Activated CD4-positive, alpha-beta T cell treated with anti-CD3 and anti-CD28 coated beads, Interleukin-2, amount 50 U/mL, for 16 hours (primary cell): ENCODE measurements at places on chromosomes 2 and 18.

DNA sequence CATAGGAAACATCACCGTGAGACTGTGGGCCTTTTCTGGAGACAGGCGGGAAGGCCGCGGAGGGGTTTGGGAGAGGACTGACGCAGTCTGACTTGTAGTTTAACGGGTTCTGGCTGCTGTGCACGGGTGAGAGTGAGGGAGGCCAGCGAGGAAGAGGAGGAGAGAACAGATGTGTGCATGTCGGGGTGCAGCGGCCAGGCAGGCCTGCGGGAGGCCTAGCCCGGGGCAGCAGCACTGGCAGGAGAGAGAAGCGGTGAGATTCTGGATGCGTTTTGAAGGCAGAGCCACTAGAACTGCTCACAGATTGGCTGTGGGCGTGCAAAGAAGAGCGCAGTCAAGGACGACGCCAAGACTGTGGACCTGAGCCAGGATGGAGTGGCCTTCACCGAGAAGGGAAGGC is 53.9 kb downstream of the PTGR3 start:
- DNase-seq: no peak

DNA sequence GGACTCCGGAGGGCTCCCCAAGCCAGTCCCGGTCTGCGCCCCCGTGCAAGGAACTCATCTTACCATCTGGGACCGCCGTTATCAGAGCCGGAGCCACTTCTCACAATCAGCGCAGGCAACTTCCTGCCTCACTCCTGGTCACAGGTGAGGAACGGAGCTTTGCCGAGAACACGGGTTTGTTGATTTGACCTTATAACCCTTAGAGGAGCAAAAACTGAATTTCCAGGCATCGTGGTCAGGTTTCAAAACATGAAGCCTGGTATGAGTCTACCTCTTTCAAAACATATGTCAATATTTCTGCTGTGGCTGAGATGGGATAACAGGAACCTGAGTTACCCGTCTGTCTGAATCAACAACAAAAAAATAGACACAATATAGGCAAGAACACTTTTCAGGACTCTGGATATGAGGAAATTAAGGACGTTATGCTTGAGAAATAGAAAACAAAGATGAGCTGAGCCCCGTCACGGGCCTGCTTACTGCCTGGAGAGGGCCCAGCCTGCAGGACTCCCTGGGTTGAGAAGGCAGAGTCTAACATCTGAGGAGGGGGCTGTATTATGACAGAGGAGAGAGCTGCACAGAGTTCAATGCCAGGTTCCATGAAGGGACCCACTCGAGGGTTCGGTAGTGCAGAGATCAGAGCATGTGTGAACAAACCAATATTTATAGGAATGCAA is 148.7 kb downstream of the NDUFA10 start:
- DNase-seq: no peak

GRCh38 chr2:20173064-20173463 is 51.9 kb downstream of the SDC1 start:
- no peak for DNase-seq

- DNase-seq: no peak
Observed at GRCh38 chr18:3967359-3968180, 487.5 kb downstream of the DLGAP1 start.

GRCh38 chr2:173349287-173349686 is 5.4 kb upstream of the CDCA7 start:
- no peak for DNase-seq

GRCh38 chr2:113207021-113207420 is 33.2 kb downstream of the PSD4 start:
- DNase-seq: no peak

DNA sequence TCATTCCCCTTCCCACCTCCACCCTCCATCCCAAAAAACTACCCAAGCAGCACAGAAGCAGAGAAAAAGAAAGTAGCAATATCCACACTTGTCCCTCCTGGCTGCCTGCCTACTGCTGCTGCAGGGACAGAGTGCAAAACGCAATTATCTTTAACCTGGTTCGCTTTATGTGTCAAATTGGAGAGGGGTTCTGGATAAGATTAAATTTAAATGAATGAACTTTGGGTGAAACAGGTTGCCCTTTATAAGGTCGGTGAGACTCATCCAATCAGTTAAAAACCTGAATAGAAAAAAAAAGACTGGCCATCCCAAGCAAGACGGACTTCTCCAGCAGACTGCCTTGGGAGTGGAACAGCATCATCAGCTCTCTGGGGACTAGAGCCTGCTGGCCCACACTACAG is 62.6 kb downstream of the ANKRD44 start:
- no peak for DNase-seq

- no peak for DNase-seq
Observed at GRCh38 chr2:74617122-74617521, 31.0 kb downstream of the M1AP start.

DNA sequence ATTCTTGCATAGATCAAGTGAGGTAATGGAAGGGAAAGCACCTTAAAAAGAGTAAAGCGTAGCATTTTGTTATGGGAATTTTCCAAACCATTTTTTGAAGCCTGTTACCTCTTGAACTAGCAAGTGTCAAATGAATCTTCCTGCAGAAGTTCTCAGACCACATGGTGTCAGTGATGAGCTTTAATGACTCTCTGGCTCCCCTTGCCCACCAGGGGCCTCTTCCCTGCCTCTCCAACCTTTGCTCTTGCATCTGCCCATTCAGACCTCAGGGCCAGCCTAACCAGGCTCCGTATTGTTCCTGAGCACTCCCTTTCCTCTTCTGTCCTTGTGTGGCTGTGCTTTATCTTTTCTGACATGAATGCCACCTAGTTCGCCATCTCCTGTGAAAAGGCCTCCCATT is 155.9 kb downstream of the DIS3L2 start:
- no peak for DNase-seq

- peak; percentile 48 for DNase-seq
Observed at GRCh38 chr2:190343536-190344275, at the start of gene INPP1. Gene INPP1 (plus strand): TSS chr2:190343589. CDS start chr2:190360103, 16,514 bp downstream.

DNA sequence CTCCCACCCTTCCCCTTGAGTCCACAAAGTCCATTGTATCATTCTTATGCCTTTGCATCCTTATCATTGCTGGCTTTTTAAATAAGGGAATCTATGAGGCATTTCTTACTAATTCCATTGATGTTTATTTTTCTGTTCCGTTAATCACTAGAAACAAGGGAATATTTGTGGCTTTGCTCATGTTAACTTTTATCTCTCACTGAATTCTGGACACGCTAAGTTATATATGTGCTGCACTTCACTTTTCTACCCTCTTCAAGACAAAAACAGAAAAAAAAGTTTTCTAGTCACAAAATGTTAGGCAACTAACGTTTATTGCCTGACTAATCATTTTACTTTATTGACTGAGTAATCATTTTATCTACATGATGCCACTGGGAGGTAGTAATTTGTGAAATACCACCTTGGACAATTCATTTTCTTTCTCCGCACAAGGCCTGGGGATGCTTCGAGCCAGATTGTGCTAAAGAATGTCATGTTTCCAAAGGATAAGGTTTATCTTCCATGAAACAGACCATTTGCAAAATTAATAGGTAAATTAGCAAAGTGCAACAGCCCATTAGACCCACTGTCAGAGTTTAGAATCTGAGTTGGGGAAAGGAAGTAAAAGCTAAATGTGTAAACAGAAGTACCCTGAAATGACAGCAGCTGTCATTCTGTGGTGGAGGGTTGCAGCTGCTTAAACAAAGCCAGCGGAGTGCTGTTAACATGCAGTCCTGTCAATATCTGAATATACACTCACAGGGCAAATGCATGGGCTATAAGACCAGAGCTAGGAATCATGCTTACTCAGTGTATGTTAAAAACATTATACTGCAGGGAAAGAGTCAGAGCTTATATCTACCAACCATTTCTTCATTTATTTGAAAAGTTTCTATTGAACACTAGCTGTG is 658.7 kb downstream of the CNTNAP5 start:
- no peak for DNase-seq

- peak; percentile 60 for DNase-seq
Observed at GRCh38 chr2:105749583-105750400, 5.1 kb downstream of the NCK2 start.

GRCh38 chr2:164625378-164625971 is 4.2 kb upstream of the GRB14 start:
- no peak for DNase-seq

- DNase-seq: no peak
Observed at GRCh38 chr2:72673279-72673678, 152.6 kb downstream of the EXOC6B start.

GRCh38 chr2:24082787-24083566 is 1.7 kb downstream of the TP53I3 start:
- DNase-seq: no peak

GRCh38 chr18:14106906-14107305 is 25.3 kb downstream of the ZNF519 start:
- no peak for DNase-seq

GRCh38 chr18:77223221-77223639 is 26.4 kb upstream of the GALR1 start:
- DNase-seq: peak; percentile 38

DNA sequence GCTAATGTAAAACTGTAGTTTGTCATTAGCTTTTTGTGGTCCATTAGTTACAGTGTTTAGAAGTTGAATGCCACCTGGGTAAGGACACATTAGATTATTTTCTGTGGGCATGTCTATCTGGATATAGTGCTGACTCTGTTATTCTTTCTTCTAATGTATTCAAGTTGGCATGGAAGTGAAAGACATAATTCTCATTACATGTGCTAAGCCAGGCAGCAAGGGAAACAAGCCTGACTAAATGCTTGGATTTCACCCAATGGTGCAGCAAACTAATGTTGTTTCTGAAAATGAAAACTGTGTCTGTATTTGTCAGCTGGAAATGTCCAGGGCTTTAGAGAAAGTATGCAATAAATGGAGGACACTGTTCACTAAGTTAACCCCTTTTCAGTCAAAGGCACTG is 100.7 kb downstream of the NUP35 start:
- no peak for DNase-seq

- DNase-seq: no peak
Observed at GRCh38 chr2:43653506-43653905, 16.4 kb downstream of the PLEKHH2 start.

GRCh38 chr2:174577967-174578589 is 19.5 kb downstream of the WIPF1 start:
- DNase-seq: peak; percentile 75

DNA sequence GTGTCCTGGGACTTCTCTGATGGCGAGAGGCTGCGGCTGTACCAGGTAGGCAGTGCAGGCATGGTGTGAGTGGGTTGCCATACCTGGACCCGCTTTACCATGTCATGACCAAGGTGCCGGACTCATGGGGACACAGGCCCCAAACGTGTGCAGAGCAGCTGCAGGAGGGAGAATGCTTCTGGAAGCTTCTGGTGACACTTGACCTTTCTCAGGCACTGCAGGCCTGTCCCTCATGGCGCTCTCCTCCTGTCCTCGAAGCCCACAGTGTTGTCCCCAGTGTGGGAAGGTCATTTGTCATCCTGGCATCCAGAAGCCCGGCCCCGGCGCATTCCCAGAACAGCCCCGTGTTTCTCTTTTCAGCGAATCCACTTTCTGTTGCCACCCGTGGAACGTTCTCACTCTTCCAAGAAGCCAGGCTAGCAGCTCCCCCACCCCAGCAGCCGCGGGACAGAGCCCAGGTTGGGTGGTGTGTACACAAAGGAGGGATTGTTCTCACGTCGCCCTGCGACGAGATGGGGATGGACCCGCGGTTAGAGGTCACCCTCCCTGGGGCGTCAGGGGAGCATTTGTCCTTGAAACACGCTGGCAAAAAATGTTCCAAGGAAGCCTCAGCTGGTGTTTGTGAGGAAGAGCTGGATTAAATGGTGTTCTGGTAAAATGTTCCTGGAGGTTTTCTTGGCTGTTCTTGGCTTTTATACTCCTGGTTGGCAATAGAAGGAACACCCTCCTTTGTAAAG is 43.7 kb downstream of the SH3BP4 start:
- no peak for DNase-seq

DNA sequence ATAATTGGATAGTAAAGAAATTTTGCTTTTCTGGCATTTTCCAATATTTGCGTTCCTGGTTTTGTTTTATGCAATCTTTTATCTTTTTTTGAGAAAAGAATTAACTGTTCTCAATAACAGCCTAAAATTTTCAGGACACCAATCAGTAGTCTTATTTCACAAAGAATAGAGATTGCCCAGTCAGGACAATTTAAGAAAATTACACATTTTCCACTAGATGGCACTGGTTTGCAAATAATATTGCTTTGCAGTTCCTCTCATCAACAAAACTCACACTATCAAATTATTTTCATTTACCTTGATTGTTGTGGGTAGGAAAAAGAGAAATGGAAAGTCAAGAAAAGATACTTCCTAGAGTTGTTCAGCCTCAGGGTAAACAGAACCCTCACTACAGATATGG is 2.4 kb upstream of the RBM45 start:
- peak; percentile 54 for DNase-seq

DNA sequence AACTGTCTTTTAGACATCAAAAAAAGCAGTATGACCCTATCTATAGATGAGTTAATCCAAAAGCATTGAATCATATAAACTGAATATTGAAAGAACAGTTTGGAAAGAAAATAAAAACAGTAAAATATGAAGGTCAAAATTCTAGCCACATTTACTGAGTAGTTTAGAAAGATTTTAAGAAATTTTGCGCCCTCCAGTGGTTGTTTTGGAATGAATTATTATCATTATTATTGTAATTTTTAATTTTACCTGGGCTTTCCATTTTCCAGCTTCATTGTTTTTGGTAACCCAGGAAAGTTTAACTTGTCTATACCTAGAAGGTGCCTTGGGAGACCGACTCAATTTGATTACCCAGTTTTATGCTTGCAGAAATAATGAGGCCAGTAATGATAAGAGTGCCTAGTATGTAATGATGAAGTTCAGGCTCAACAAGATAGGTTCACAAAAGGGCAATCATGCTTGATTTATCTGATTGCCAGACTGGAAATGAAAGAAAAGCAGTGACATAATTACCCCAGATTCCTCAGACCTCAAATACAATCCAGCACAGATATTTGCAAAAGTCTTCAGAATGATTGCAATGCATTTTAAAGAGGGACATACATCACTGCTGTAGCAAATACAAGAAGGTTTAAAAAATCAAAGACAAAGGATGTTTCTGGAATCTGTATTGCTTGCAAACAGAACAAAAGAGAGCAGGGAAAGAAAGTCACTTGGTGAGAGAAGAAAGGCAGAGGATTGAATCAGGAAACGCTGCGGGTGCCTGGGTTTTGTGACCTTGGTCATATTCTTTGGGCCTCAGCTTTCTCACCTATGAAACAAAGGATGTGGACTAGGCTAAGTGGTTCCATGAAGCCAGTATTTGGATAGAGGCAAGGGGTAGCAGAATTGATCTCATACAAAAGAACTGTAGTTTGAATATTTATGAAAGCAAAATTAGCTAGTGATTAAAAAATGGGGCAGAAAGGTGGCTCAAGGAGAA is 153.8 kb downstream of the MAP2 start:
- DNase-seq: peak; percentile 1

- DNase-seq: no peak
Observed at GRCh38 chr2:226761195-226761583, 38.4 kb downstream of the IRS1 start.

GRCh38 chr2:150425121-150425955 is 62.1 kb downstream of the RND3 start:
- DNase-seq: no peak

DNA sequence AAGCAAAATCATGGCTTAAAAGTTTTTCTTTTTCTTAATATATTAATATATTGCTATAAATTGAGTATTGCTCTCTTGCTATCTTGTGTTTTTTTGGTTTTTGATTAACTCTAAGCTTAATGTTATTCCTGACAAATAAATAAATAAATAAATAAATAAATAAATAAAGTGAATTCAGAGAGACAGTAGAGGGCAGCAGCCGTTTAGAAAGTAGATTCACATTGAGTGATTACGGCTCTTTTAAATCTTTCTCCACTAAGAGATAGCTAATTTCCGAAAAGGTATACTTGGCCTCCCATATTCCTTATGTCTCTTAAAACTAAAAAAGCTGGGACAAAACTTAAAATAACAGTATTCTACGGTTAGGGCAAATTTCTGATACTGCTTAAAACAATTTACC is 34.3 kb downstream of the MSH2 start:
- DNase-seq: no peak

- DNase-seq: peak; percentile 36
Observed at GRCh38 chr2:61178603-61179545, 16.9 kb downstream of the C2orf74 start.
